ENCODE measurements at places on chromosomes 7 and 10.

GRCh38 chr10:6507311-6507710, 72.8 kb downstream of the PRKCQ start:
- DNase-seq, result no peak

GRCh38 chr10:31090894-31091607, 59.4 kb upstream of the ZNF438 start:
- DNase-seq, result no peak

GRCh38 chr10:16835228-16835627, 18.0 kb upstream of the RSU1 start:
- no peak for DNase-seq

DNA sequence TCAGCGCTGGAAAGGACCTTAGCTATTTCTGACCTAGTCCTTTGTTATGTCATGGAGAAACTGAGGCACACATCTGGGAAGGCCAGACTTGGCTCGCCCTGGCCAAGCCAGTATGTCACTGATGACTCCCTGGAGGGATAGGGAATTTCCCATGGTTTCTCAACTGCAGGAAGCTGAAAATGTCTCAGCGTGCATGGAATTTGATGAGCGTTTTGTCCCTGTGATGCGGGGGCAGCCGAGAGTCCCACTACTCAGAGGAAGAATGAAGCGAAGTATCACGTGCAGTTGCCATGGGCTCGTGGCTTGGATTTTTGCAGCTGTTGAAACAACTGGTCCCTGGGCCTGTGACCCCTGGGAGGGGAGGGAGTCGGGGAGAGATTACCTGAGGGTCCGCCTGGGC, 44.8 kb downstream of the CLIP2 start:
- DNase-seq, result no peak

- DNase-seq, result no peak
These were observed 900.6 kb downstream of the KCNMA1 start for GRCh38 chr10:76736815-76737618.

- no peak for DNase-seq
These were observed 195.6 kb upstream of the AUTS2 start for GRCh38 chr7:69402696-69403095.

DNA sequence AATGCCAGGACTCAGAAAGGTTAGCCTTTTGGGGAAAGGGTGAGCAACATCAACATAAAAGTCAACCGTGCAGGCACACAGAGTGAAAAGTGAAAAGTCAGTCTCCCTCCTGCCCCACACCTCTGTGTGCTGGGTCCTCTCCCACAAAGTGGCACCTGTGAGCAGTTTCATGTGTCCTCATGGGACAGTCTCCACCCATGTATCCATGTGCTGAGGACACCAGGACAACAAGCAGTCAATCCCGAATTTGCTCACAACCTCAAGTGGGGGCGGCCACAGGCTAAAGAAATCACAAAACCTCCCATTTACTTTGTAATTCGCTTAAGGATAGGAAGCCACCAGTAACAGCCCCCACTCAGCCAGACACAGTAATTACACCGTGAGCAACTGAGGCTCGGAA, 97.4 kb downstream of the ARHGAP22 start:
- DNase-seq, result no peak

DNA sequence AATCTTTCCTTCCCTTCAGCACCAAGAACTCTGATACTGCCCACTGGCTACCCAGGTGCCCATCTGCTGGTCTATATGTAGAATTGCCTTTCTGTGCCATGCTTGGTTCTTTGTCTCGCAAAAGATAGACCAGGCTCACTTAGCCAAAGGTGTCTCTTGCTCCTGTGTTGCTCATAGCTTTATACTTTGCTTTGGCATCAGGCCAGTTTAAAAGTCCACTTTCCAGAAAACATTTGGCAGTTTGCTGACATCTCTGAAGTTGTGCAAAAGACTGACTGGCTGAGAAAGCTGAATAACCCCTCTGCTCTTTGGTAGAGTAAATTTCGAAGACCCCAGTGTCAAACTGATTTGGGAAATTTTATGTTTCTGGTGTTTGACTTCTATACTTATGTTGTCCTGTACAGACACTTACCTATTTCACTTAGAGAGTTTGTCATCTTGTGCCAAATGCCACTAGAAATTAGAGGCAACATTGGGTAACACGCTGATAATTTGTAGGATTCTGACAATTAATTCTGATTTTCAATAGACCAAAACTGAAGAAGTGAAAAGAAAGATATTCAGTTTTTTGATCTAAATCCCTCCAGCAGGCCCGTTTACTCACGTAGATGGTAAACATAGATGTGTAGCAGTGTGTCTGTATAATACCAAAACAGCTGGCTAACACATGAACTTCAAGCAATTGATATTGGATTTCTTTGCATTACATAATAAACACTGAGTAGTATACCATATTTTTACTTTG, 91.1 kb downstream of the CPED1 start:
- no peak for DNase-seq

Measured in DMS79 treated with DMSO at 0.1 percent for 48 hours (cell line).